Stimulated activated CD8-positive, alpha-beta memory T cell treated with anti-CD3 and anti-CD28 coated beads, Interleukin-15, amount 100 ng/mL, for 24 hours (primary cell): ENCODE measurements at places on chromosomes 5 and 9.

GRCh38 chr5:89281766-89282553, 399.0 kb upstream of the MEF2C start:
- DNase-seq, result no peak

- no peak for DNase-seq
Measured at GRCh38 chr5:151686674-151687407, at the start of gene SPARC. Gene SPARC (minus strand): TSS chr5:151686915. CDS start chr5:151676188, 10,727 bp downstream.

GRCh38 chr9:97504381-97505216, 3.1 kb downstream of the TMOD1 start:
- DNase-seq, result no peak

DNA sequence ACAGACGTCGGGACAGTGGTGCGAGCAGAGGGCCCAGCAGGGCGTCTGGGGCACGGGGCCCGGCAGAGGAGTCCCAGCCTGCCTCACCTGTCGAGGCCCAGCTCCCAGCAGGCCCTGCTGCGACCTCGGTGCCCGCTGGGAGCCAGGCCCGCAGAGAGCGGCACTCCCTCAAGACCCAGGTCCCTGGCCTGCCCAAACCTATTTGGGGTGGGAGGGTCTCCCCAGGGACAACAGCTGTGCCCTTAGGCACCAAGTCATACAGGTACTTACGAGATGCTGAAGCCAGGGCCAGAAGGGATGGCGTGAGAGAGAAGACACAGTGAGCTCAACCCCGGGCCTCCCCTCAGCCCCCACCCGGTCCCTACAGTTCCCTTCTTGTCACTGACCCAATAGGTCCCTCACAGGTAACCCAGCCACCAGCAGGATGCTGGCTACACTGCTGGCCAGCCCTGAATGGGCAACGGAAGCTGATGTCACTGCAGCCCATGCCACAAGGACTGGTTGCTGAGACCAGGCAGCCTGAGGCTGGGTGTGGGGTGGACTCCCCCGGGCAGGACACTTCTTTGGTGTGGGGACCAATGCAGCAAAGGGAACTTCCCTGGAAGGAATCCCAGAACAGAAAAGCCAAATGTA, 3.7 kb downstream of the NSMF start:
- no peak for DNase-seq

- no peak for DNase-seq
Measured at GRCh38 chr5:120083851-120084542, 380.1 kb upstream of the PRR16 start.

DNA sequence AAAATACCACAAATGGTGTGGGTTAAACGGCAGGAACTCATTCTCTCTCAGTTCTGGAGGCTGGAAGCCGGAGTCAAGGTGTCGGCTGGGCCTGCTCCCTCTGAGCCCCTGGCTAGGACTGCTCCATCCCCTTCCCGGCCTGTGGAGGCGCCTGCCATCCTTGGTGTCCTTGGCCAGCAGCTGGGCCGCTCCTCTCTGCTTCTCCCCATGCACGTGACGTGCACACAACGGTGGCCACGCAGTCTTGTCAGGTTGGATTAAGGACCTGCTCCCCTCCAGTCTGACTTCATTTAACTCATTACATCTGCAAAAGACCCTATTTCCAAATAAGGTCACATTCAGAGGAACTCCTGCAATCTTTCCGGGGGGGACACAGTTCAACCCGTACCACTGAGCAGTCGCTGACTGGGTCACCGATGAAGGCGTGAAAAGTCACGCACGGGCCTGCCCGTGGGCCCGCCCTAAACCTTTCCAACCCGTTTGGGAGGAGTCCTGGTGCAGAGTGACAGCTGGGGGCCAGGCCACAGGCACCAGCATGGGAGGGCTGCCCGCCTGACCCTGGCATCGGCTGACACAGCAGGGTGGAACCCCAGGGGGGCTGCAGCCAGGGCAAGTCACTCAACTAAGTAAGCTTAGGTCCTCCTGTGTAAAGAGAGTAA, 135.2 kb downstream of the COL23A1 start:
- no peak for DNase-seq

DNA sequence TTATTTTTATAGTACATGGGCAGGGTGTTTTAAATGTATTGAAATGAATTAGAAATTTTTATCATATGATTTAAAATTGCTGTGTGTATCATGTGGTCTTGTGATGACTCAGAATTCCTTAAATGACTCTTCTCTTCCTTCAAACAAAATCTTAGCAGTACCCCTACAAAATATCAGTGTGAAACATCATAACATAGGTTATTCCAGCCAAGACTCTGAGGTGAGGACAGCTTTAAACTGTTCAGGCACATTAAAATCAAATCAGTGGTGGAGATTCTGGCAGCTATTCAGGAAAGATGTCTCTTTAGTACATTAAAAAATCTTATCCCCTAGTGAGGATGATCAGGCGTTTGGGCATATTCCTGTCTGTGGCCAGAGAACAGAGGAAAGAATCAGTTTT, 174.0 kb downstream of the MAN2A1 start:
- no peak for DNase-seq

DNA sequence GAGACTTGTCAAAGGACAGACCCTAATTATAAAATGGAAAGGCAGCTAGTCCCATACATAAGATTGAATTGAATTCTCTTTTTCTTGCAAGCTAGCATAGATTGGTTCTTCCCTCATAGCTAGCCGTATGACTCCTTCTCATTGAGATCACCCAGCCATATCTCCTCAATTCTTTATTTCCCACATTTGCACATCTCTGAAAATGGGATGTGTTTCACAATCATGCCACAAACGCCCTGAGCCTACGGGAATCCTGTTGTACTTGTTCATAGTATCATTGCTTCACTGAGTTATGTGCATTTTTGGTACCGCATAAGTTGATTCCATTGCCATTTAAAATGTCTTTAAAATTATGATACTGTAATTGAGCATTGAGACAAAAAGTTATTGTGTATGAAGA, 90.5 kb downstream of the PCSK1 start:
- no peak for DNase-seq
